ENCODE measurements at places on chromosomes 7 and 10.

- no peak for DNase-seq
These were observed 96.9 kb upstream of the GATA3 start for GRCh38 chr10:7957591-7957990.

DNA sequence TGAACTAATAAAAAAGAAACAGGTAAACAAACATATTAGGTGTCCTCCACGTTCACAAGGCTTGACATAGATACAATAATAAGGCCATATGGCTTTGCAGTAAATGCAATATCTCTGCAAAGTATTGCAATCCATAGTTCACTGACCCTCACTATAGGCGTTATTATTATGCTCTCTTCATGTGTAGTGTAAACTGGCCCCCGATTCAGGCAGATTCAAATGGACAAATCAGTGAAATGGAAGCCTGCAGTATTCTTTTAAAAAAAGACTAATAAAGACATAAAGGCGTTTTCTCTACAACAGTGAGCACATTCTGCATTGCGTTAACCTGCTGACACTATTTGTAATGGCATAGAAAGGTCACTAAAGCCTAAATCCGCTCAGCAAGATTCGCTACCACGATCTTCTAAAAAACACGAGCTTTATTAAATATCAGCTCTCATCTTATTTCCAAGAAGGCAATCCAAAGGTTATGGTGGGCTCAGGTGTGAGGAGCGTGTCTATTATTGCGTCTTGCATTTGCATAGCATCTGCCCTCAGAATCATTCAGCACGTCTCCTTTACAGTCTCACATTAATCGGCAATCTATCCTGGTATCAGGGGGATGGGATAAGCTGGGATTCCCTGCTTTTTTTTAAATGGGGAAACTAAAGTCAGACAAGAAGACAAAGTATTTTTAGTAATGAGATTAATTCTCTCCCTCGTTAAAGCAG lies 36.2 kb downstream of the FRMD4A start:
- DNase-seq, result no peak

GRCh38 chr10:83820033-83820432 lies 319.3 kb upstream of the GHITM start:
- no peak for DNase-seq

DNA sequence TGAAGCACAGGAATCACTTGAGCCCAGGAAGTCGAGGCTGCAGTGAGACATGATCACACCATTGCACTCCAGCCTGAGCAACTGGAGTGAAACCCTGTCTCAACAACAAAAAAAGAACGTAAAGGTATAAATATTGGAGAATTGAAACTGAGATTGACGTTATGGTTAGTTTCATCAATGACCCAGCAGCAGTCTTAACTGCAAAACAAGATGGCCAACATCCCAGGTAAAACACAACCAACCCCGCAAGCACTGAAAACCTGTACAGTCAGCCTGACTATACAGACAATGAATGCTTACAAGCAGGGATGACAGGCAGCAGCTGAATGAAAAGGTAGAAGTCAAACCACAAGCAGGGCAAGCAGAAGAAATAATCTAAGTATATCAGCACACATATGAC lies 34.7 kb downstream of the WAPL start:
- DNase-seq, result no peak

DNA sequence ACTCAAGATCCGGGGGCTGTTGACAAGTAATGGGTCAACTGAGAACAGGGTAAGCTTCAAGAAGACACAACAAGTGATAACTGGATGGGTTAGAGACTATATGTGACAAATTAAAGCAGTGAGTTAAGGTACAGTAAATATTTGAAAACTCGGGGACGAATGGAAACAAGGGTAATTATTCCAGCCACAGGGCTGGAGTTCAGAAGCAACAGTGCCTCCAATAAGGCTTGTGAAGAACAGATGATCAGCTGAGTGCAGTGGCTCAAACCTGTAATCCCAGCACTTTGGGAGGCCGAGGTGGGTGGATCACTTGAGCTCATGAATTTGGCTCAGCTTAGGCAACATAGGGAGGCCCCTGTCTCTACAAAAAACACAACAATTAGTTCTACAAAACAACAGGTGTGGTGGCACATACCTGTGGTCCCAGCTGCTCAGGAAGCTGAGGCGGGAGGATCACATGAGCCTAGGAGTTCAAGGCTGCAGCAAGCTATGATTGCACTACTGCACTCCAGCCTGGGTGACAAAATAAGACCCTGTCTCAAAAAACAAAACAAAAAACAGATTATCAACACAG lies 20.5 kb upstream of the DLD start:
- DNase-seq, result no peak

DNA sequence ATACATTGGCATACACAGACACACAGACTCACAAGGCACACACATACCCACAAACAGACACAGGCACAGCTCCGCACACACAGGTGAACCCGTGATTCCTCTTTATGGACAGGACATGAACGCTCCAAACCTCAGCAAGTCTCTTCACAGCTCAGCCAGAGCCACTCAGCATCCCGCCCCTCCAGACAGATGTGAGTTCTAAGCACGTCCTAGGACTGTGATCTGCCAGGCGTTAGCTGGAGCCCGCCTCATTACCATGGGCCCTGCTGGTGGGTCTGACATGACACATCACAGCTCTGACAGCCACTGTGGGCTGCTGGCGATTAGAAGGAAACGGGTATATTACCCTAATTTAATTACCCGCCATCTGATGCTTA lies 176.7 kb upstream of the PPP2R2D start:
- no peak for DNase-seq

DNA sequence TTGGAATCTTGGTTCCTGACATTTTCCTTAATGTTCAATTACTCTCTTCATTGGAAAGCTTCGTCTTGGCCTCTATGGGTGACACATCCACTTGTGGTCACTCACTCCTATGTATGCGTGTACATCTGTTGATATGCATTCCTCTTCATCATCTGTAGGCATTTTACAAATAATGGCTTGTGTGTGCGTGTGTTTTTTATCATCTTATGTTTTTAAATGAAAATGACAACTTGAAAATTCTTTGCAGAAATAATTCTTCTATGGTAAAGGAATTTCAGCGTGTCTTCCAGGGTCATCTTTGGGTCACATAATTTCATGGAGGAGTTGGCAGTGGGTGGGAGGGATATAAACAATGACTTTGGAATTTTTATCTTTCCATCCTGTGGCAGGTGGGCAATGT lies 925.1 kb downstream of the LRMDA start:
- DNase-seq, result no peak
